Articular chondrocyte of knee joint (primary cell): ENCODE measurements at places on chromosomes 3 and 15. TPM values are rescaled to one million over a fixed set of nuclear protein-coding genes. Genes with fewer than 3 reads are reported as not detected.

KNSTRN gene
- 32.6 and 32.7 TPM in 2 replicates for total RNA-seq

RARB gene
- 12.0 and 13.4 TPM in 2 replicates for total RNA-seq

SLC35G2 gene
- total RNA-seq: 15.3 and 16.3 TPM in 2 replicates

SPESP1 gene
- total RNA-seq: 0.97 and 5.4 TPM in 2 replicates

AAGAB gene
- 44.8 and 47.7 TPM in 2 replicates for total RNA-seq

TMEM108 gene
- under 0.01 TPM in 1 of 2 replicates, not detected in the other for total RNA-seq

C2CD4A gene
- 0.11 and 0.26 TPM in 2 replicates for total RNA-seq

DNAJA4 gene
- total RNA-seq: 3.4 and 4.2 TPM in 2 replicates

NR1I2 gene
- total RNA-seq: 0.11 and 0.13 TPM in 2 replicates

PLXNB1 gene
- 23.6 and 26.9 TPM in 2 replicates for total RNA-seq

GABRR3 gene
- total RNA-seq: not detected in 2 replicates

CTDSPL2 gene
- total RNA-seq: 82.8 and 95.3 TPM in 2 replicates

ZNF445 gene
- total RNA-seq: 9.8 and 10.2 TPM in 2 replicates

SLC12A8 gene
- 1.6 and 2.3 TPM in 2 replicates for total RNA-seq

SLMAP gene
- 50.3 and 61.4 TPM in 2 replicates for total RNA-seq

DUOX1 gene
- under 0.01 and 0.13 TPM in 2 replicates for total RNA-seq

NOX5 gene
- total RNA-seq: 0.22 and 0.26 TPM in 2 replicates

IGSF11 gene
- 0.11 TPM in 1 of 2 replicates, not detected in the other for total RNA-seq

ANKRD34C gene
- total RNA-seq: not detected in 2 replicates

SEMA7A gene
- total RNA-seq: 7.1 and 12.7 TPM in 2 replicates

APOD gene
- total RNA-seq: 0.91 and 2.8 TPM in 2 replicates

TM4SF1 gene
- 575 and 630 TPM in 2 replicates for total RNA-seq

RBP2 gene
- total RNA-seq: not detected in 2 replicates

ZNF660 gene
- total RNA-seq: 3.2 and 6.1 TPM in 2 replicates

KNG1 gene
- not detected in 2 replicates for total RNA-seq

ROBO1 gene
- 39.1 and 44.1 TPM in 2 replicates for total RNA-seq

LPP gene
- total RNA-seq: 83.8 and 95.1 TPM in 2 replicates

POTEB3 gene
- total RNA-seq: not detected in 2 replicates

CDV3 gene
- total RNA-seq: 181 and 195 TPM in 2 replicates

SACM1L gene
- 40.9 and 45.1 TPM in 2 replicates for total RNA-seq

ACKR4 gene
- total RNA-seq: 3.7 and 5.3 TPM in 2 replicates

LYSMD2 gene
- 4.8 and 5.4 TPM in 2 replicates for total RNA-seq

ALPK3 gene
- 0.78 and 2.8 TPM in 2 replicates for total RNA-seq

ZNF501 gene
- 6.9 and 9.5 TPM in 2 replicates for total RNA-seq

LCTL gene
- 1.7 and 1.8 TPM in 2 replicates for total RNA-seq

SKIL gene
- 50.6 and 61.3 TPM in 2 replicates for total RNA-seq

LHFPL4 gene
- under 0.01 TPM in 1 of 2 replicates, not detected in the other for total RNA-seq

CCR8 gene
- not detected in 2 replicates for total RNA-seq

ALS2CL gene
- total RNA-seq: 4.9 and 6.8 TPM in 2 replicates

ZNF860 gene
- total RNA-seq: 1.8 and 2.8 TPM in 2 replicates

SNX33 gene
- total RNA-seq: 42.6 and 44.7 TPM in 2 replicates

LDHAL6B gene
- total RNA-seq: not detected in 2 replicates
